Aorta (tissue), 5 donors: ENCODE measurements at places on chromosomes 1 and 21. TPM values are rescaled to one million over a fixed set of nuclear protein-coding genes. Genes with fewer than 3 reads are reported as not detected.

Gene DDAH1
- 28.8 TPM for total RNA-seq

Gene SMCP
- not detected for total RNA-seq

Gene DNASE2B
- not detected for total RNA-seq

Gene NPHS2
- not detected for total RNA-seq

Gene CA6
- total RNA-seq = not detected

Gene RAB3B
- 0.03 TPM for total RNA-seq

Gene IGSF5
- total RNA-seq = not detected

Gene PDPN
- 16.6 TPM for total RNA-seq

Gene MEX3A
- total RNA-seq = 1.2 TPM

Gene RGSL1
- not detected for total RNA-seq

Gene RASSF5
- 14.8 TPM for total RNA-seq

Gene B3GALT5
- total RNA-seq = 0.21 TPM

Gene PRAMEF4
- total RNA-seq = not detected

Gene CAPN9
- not detected for total RNA-seq

Gene HSF2BP
- 0.51 TPM for total RNA-seq

Gene MCOLN2
- total RNA-seq = 1.1 TPM

Gene KRTAP19-3
- total RNA-seq = not detected

Gene RAD54L
- 2.3 TPM for total RNA-seq

Gene TMEM200B
- total RNA-seq = 18.2 TPM

Gene PLPP3
- total RNA-seq = 112 TPM

Gene TMIGD3
- 4.0 TPM for total RNA-seq

Gene S1PR1
- total RNA-seq = 51.3 TPM

Gene IGSF9
- 0.30 TPM for total RNA-seq

Gene TRIM45
- 2.5 TPM for total RNA-seq

Gene CR2
- total RNA-seq = not detected

Gene GPA33
- not detected for total RNA-seq

Gene WNT2B
- 15.8 TPM for total RNA-seq

Gene VHLL
- not detected for total RNA-seq

Gene FUCA1
- total RNA-seq = 35.4 TPM

Gene XKR8
- 6.8 TPM for total RNA-seq

Gene DIRAS3
- total RNA-seq = 2.1 TPM

Gene LEPR
- total RNA-seq = 21.2 TPM

Gene FCRL1
- total RNA-seq = 0.19 TPM

Gene FCRL4
- not detected for total RNA-seq

Gene KRTAP21-2
- not detected for total RNA-seq

Gene GBP4
- 10.1 TPM for total RNA-seq

Gene NTMT2
- not detected for total RNA-seq

Gene NR0B2
- total RNA-seq = not detected

Gene LCE2C
- not detected for total RNA-seq

Gene KCNJ9
- total RNA-seq = not detected

Gene LRRC53
- not detected for total RNA-seq

Gene ZNF697
- total RNA-seq = 6.0 TPM

Gene TMEM82
- total RNA-seq = not detected

Gene LELP1
- total RNA-seq = not detected

Gene RIPK4
- 3.6 TPM for total RNA-seq

Gene PALMD
- 27.2 TPM for total RNA-seq

Gene KLHDC8A
- 1.2 TPM for total RNA-seq

Gene KRTAP6-2
- total RNA-seq = not detected
